ENCODE measurements at places on chromosomes 5 and 9.

DNA sequence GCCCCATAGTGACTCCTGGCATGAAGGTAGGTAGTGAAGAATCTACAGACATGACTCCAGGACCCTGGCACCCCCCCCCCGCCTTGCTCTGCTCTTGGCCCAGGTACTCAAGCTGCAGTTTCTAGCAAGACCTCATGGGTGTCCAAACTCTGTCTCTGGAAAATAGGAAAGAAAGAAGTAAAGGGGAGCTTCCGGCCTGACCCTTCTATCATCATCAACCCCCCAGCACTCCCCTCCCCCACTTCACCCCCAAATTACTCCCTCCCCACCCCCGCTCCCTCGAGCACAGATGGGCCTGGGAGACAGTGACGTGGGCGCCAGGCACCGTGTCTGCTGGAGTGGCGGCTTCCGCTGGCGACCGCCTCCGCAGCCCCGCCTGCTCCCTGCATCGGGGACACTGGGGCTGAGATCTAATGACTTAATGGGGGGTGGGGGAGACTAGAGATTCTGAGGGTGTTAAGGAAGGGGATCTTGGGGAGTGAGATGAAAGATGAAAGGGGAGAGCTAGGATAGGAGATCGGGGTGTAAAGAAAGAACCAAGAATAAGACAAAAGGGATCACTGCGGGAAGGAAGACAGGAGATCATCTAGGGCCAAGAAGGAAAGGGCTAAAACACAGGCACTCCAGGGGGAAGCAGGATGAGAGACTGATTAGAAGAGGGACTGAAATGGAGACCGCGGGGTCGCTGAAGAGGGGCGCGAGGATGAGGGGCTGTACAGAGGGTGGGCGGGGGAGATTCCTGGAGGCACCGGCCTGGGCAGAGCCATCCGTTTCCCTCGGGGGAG, 1.1 kb upstream of the DNAJB5 start:
- no peak for DNase-seq

DNA sequence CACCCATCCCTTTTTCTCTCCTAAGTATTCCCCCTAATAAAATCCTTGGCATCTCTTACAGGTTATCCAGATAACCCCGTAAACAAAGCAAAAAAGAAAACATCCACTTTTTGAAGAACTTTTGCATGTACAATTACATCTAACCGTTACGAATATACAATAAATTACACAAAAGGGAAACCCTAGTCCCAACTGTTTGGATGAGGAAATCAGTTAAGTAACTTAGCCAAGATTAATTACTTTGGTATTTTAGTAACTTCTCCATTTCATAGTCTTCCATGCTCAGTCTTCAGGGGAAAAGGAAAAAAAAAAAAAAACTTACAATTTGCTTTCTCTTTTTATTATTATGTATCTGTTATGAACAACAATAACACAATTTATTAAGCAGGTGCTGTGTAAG, 212.9 kb downstream of the ACTL7B start:
- DNase-seq, result no peak

GRCh38 chr5:19745247-19745646, 242.8 kb downstream of the CDH18 start:
- no peak for DNase-seq

GRCh38 chr9:127917603-127918002, 762 bp upstream of the ST6GALNAC4 start:
- no peak for DNase-seq

DNA sequence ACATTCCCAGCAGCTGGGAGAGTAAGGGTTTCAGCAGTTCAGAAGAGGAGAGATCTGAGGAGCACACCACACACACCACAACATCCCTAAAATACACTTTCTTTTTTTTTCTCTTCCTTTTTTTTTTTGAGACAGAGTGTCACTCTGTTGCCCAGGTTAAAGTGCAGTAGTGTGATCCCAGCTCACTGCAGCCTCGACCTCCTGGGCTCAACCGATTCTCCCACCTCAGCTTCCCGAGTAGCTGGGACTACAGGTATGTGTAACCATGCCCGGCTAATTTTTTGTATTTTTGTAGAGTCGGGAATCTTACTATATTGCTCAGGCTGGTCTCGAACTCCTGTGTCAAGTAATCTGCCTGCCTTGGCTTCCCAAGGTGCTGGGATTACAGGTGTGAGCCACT, 9.7 kb upstream of the UBAP1 start:
- no peak for DNase-seq

DNA sequence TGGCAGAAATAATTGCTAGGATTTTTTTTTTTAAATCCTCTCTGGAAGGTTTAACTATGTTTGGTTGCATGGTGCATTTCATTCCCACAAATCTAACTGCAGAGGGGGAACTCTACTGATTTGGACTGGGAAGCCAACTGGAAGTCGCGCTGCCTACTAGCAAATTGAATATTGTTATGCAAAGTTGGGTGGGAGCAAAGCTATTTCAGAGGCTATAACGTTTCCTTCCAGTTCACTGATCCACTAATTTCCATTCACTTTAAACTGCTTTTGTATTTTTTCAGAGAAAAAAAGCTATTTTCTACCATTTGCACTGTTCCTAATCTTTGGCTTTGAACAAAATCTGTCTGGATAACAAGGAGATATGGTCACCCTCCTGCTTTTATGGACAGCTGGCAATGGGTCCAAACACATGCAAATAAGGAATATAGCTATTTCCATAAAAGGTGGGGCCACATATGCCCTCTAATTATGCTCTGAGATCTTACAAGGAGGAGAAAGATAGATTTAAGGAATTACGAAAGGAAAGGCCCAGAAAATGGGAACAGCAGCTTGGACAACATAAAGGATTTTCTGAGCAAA, 40.1 kb downstream of the MACIR start:
- no peak for DNase-seq

- no peak for DNase-seq
Measured at GRCh38 chr5:172090976-172091547, 84.6 kb upstream of the FBXW11 start.
